SW480 (cell line): ENCODE measurements at places on chromosomes 3 and 15.
A peak's percentile ranks its signal among the peaks of the same experiment; 100 is the strongest.

DNA sequence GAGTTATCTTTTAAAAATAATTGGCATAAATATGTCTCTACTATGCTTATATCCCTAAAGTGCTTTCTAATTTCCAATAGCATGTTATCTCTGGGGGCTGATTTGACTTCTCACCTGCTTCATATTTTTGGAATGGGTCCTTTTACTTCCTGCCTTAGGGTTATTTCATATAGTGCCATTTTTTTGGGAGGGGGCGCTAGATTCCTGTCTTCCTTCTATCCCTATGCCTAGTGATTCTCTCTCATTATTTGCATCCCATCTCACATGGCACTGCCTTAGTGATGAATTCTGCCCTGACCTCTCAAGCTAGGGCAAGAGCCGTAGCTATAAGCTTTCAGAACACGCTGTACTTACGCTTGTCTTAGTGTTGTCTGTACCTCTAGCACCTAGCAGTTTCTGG is 150.3 kb upstream of the SLITRK3 start:
- DNase-seq: no peak

DNA sequence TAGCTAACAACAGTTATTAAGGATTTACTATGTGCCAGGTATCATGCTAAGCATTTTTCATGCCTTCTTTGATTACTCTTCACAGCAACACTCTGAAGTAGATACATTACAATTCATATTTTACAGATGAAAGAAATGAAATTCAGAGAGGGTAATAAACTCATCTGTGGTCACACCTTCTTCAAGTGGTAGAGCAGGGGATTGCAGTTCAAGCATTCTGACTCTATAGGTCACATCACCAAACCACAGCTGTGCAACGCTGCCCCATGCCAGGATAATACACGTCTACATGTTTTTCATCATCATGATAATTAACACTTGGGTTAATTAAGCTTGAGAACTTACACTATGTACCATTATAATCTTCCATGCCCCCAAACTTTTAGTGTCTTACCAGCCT is 98.5 kb downstream of the LRRC3B start:
- DNase-seq: no peak

GRCh38 chr3:183400352-183400751 is 28.1 kb downstream of the MCF2L2 start:
- DNase-seq: no peak

GRCh38 chr3:192399767-192400166 is 327.6 kb downstream of the FGF12 start:
- DNase-seq: no peak

DNA sequence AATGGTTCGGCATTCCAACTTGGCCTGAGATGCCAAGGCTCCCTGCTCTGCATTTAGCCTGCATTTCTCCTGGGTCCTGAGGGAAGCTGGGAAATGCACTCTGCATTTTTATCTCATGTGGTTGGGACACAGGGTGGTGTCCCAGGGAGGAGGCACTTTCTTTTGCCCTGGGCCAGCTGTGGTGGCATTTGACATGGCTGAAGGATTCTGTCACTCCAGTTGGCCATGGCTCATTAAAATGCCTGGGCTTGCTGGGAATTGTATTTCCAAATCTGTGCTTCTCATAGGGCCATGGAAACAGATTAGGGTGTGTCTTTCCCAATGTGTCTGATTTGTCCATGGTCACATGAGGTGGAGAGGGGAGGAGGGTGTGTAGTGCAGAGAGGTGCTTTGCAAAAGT is 128.3 kb upstream of the RGMA start:
- DNase-seq: peak; percentile 77
